ENCODE measurements at places on chromosomes 13 and 19.

- no peak for DNase-seq
These were observed 169.7 kb downstream of the KLF5 start for GRCh38 chr13:73228546-73228945.

- no peak for DNase-seq
These were observed 416.8 kb upstream of the SPRY2 start for GRCh38 chr13:80757694-80758093.

DNA sequence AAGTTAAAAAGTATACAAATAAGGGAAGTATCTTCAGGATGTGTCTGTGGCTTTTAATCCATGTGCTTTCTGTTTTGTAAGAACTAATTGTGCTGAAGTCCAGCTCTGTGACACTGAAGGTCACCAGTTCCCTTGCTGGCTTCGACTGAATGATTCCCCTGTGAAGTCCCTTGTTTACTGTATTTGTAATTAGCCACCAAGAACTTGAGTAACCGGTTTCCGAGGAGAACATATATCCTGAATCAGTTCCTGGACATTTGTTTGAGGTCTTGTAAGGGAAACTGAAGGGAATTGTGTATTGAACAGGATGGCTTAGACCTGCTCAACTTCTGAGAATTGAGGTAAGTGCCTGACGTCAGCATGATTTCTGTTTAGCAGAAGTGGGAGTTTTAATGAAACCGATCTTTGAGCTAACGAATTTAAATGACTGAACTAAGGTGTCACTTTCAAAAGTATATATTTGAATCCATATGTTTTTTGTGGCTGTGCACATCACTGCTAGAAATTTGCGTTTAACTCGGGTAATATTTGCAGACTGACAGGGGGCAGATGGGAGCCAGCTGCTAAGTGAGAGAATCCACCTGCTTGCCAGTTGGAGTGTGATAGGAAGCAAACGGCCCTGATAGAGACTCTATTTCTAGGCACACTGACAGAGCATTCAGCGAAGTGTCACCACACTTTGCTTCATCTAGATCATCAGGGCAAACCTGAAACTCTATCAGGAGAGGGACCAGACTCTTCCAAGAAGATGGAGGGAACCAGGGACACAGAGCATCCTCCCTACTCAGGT is 530.0 kb downstream of the RFC3 start:
- no peak for DNase-seq

DNA sequence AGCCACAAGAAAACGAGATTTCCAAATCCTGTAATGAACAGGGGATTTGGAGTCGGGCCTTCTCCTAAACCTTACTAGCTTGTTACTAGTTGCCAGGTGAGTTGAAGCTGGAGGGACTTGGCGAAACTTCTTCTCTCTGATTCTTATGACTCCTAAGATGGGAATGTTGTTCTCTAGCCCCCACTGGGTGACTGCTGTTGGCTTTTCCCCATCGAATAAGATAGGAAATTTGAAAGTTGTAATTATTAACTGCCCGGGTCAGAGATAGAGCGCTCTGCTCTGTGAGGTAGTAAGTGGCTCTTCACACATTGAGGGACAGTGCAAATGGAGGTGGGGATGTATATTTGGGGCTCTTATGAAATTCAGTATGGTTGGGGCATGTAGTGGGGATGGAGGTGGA is 111.2 kb upstream of the MBNL2 start:
- no peak for DNase-seq

GRCh38 chr13:42769650-42770049 is 11.7 kb upstream of the FAM216B start:
- DNase-seq = no peak

Data from occipital lobe (tissue), 3 donors.